Stimulated activated CD4-positive, alpha-beta T cell treated with anti-CD3 and anti-CD28 coated beads, TNF-alpha, amount 100 ng/mL, for 4 hours (primary cell): ENCODE measurements at places on chromosomes 6 and 20.

- no peak for DNase-seq
These were observed 142.3 kb downstream of the LY86 start for GRCh38 chr6:6730831-6731230.

DNA sequence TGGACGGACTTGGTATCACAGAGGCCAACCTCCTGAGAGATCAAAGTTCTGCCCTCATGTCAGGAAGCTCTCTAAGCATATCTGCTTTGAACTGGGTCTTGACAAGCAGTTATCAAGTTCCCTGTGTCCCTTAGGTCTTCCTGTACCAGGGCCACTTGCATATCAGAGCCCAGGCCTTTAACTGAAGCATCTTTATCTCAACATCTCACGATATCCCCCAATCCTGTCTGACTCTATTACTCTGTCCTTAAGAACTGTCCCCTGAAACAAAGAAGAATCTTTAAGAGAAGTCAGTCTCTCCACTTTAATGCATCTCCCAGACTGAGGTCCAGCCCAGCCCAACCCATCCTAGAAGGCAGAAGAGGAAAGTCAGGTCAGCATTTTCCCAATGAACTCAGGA lies 8.2 kb downstream of the MAS1L start:
- DNase-seq, result no peak

- no peak for DNase-seq
These were observed 66.8 kb upstream of the IYD start for GRCh38 chr6:150301846-150302519.

- DNase-seq, result no peak
These were observed 1.2 kb downstream of the NANP start for GRCh38 chr20:25622450-25623224.

DNA sequence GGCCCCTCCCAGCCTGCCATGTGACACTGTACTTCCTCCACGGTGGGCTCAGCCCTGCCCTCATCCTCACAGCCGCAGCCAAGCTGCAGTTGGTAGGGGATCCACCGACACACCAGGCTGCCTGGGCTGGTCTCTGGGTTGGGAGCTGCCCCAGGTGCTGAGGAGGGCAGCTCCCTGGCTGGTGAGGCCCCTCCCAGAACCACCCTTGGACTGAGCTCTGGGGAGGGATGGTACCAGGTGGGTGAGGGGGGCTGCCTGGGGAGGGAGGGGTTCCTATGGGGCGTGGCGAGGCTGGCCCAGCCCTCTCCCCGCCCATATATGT lies 185 bp upstream of the TNFRSF6B start:
- no peak for DNase-seq

GRCh38 chr20:44597930-44598329 lies 15.6 kb downstream of the PKIG start:
- DNase-seq, result no peak

DNA sequence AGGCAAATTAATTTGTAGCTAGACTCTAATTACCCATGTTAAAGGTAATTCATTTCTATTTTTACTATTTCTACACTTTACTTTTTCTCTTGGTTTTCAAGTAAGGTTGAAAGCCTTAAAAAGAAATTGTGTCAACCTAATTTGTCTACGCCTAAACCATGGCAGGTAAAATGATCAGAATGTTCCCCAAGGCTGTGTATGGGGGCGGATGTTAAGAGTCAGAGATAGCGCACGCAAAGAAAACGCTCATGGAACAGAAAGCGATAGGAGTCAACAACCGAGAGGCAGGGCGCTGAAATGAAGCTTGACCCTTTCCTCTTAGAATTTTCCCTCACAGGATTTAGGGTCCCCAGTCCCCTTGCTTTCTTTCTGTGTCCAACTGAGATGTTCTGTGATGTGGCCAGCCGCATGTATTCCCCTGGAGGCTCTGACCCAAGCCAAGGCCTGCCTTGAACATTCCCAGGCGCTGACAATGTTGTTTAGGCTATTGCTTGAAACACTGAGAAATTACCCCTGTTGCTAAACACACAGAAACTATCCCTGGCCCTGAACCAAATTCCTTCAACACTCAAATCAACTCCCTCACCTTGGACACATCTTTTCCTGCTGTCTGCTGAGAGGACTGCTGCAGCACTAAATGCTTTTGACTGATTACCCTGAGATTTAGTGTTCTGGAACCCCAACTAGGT lies 10.9 kb downstream of the PSMB1 start:
- no peak for DNase-seq
